DMS 273 treated with DMSO at 0.1 percent for 48 hours (cell line): ENCODE measurements at places on chromosomes 2 and 18.

- DNase-seq: no peak
These were observed 267.4 kb upstream of the RAB6C start for GRCh38 chr2:129711816-129712675.

GRCh38 chr2:135311268-135311667 lies 219.8 kb downstream of the ZRANB3 start:
- DNase-seq: no peak

DNA sequence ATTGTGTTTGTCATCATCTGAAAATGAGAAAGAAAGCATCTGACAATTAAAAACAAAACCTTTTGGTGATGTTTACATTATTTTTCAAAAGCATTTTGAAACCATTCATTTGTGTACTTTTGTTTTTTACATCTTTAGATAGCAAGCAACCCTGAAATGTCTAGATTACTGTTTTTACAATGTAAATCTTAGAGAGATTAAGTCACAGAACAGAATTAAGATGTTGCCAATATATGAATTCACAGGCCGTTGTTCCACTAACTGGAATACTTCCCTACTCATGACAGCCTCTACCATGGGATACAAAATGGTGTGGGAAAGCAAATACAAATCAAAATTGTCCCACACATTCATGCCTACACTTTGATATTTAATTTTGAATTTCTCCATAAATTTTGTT lies 480.0 kb upstream of the ZEB2 start:
- no peak for DNase-seq

GRCh38 chr2:33577084-33577483 lies 22.0 kb downstream of the FAM98A start:
- DNase-seq: no peak

DNA sequence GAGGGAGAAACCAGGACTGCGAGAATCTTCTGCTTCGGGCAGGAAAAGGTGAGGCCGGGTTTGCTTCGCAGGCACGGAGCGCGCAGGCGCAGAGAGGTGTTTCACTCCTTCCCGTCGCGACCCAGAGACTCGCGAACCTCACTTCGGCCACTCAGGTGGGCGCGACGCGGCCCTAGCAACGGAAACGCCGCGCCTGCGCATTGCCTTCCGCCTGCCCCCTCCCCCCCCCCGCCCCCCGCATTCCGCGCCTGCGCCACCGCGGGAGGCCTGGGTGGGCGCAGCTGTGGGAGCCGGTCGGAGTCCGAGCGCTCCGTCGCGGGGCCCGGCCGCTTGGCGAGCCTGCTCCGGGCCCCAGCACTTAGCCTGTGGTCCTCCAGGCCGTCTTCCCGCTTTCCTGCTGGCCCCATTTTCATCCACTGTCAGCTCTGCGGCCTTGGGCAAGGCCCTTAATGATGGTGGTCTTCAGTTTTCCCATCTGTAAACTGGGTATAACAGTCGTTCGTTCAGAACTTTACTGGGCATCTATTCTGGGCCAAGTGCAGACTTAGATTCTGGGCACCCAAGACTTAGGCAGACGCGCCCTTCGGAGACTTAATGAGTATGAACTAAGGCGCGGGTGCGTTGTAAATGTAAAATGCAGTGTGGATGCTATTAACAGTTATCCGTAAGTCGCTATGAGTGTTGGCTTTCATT lies 62.1 kb upstream of the ACKR3 start:
- peak; percentile 11 for DNase-seq

DNA sequence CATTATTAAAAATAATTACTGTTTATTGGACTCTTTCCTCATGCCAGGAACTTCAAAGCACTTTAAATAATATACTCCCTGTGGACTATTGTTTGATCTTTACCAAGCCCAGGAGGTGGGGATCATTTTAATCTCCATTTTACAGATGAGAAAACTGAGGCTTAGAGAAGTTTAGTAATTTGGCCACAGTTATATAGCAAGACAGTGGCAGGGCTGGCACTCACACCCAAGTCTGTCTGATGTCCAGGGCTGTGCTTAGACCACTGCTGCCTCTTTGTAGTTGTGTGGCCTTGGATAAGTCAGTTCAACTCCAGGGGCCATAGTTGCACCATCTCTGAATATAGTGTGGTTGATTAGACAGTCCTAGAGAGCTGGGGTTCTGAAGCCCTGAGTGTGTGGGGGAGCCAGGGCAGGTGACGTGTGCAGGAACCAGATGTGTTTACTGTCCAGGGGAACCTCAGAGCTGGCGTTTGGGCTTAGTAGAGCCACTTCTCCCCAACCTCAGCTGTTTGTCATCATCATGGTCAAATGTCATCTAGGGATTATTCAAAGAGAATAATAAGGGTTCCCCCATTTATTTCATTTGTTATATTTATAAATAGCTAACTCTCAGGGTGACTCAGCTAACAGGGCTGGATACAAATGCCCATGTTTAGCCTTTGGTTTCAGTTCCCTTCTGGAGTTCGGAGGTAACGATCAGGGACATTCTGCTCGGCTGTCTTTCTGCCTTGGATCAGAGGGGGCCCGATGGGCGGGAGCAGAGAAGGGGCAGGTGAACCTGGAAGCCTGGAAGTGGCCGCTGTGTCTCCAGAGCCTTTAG lies 68.0 kb downstream of the BOLA3 start:
- DNase-seq: no peak

DNA sequence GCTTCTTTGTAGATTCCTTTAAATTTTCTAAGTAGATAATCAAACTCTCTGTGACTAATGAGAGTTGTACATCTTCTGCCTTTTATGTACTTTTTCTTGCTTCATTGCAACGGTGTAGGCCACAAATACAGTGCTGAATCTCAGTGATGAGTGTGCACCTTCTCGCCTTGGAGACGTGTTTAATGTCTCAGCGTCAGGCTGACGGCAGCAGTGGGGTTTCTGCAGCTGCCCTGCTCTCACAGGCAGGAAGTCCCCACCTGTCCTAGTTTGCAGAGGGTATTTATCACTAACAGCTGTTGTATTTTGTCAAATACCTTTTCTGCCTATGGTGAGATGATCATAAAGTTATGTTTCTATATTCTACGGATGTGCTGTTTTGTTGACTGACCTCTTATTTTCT lies 13.3 kb downstream of the AGXT start:
- no peak for DNase-seq

DNA sequence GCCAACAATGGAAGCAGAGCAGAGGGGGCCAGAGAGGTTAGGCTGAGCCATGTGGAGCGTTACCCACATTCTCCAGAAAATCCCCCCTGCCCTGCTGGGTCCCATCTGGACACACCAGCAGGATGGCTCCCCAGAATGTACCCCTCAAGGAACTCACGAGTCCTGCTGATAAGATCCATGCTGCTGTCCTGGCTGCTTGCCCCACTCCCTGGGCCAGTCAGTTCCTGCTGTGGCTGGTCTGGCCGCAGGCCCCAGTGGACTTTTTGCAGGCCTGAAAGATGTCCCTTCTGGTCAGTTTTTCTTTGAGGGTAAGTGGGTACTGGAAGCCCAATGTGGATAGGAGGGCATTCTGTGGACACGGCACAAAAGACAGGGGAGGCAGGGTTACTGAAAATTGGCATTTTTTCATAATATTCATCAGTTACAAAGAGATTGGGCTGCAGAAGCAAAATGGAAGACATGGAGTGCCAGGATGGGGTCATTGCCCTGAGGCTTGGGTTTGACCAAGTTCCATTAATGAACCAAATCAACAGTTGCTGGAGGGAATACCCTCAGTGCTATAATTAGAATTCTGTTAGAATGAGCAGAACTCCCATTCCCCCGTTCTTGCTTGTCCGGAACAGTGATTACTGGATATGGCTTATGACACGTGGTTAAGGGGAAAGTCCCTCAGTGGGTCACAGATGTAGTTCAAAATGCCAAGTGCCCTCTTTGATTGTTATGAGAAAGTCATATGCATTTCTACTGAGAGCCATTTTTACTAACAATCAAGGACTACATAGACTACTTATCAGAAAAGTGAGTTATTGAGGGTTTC lies 38.7 kb downstream of the SLC4A5 start:
- DNase-seq: no peak

GRCh38 chr2:129910446-129911362 lies 68.8 kb upstream of the RAB6C start:
- no peak for DNase-seq

DNA sequence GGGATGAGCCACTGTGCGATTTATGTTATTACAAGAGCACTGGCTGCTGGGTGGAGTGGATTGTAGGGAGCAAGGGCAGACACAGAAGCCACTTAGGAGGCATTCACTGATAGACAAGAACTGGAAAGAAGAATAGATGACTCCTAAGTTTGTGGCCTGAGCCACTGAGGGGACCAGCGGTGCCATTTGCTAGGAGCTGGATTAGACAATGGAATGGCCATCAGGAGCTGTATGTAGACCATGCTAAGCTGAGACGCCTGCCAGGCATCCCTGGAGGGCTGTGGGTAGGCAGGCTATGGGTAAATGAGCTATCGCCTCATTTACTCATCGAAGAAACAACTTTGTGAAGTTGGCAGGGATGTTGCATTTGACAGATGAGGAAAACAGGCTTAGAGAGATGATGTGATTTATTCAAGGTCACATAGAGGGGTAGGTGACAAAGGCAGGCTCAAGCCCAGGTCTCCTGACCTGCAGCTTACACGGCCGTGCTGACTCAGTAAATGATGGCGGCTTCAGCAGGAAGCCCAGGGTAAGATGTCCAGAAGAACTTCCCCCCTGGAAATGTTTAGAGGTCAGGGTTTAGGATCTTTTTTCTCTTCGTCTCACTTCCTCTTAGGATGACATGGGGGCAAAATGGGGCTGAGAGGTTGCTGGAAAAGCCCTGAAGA lies 2.8 kb downstream of the MFSD2B start:
- DNase-seq: no peak

GRCh38 chr2:24929230-24929629 lies 9.2 kb upstream of the ADCY3 start:
- no peak for DNase-seq

DNA sequence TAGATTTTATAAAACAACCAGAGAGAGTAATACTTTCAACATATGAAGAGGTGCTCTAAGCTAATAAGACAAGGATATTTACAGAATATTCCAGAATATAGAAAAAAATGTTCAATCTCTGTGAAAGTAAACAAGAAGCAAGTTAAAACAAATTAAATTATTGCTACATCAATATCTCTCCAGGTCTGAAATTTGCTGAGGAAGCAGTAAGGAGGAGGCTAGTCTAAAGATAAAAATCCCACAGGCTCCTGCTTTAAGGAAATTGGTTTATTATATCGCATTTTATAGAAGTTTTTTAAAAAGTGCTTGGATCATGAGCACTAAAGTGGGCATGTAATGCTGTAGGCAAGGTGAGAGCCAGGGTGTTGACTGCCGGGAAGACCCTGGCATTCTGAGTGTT lies 39.7 kb upstream of the ASB18 start:
- no peak for DNase-seq

DNA sequence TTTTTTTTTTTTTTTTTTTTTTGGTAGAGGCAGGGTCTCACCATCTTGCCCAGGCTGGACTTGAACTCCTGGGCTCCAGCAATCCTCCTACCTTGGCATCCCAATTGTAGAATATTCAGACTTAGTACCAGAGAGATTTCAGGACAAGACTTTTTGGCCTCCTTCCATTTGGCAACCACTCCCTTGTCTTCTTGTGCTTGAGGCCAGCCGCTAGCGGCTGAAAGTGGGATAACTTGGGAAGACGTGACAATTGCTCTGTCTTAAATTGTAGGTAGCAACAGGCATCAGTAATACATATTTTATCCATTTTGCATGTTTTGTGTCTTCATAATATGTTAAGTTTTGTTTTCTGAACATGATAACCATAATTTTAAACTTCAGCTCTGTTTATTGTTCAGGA lies 53.3 kb upstream of the TTN start:
- peak; percentile 14 for DNase-seq

DNA sequence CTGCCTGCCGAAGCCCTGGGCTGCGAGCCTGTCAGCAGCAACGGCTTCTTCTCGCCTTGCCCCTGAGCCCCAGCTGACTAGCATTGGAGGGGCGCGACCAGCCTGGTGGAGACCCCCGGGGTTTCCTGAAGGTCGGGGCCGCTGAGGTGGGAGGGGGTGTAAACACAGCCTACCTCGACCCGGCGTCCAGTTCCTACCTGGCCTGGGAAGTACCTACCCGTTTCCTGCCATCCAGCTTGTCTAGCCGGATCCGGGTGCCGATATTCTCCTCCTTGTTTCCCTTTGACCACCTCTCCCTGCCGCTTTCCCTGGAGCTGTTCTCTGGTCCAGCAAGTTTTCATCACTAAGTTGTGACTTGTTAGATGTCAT lies 511 bp downstream of the MOB4 start:
- DNase-seq: no peak

DNA sequence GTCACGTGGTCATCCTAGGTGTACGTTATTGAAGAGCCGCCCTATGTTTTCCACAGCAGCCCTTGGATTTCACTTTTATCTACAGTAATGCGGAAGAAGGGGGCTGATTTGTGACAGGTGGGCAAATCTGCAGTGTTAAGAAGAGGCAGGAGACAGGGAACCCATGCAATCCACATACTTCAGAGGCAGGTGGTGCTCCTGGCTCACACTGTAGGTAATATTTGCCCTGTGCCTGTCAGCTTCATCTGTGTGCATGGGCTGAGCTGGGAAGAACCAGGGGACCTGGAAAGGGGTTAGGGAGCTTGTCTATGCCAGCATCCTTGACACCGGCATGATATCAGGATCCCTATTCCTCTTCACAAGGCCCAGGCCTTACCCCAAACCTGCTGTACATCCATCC lies 183.9 kb downstream of the SH3RF3 start:
- DNase-seq: no peak

GRCh38 chr2:162072976-162073887 lies 783 bp downstream of the DPP4 start:
- DNase-seq: no peak

GRCh38 chr2:106274668-106275067 lies 80.6 kb upstream of the UXS1 start:
- no peak for DNase-seq

DNA sequence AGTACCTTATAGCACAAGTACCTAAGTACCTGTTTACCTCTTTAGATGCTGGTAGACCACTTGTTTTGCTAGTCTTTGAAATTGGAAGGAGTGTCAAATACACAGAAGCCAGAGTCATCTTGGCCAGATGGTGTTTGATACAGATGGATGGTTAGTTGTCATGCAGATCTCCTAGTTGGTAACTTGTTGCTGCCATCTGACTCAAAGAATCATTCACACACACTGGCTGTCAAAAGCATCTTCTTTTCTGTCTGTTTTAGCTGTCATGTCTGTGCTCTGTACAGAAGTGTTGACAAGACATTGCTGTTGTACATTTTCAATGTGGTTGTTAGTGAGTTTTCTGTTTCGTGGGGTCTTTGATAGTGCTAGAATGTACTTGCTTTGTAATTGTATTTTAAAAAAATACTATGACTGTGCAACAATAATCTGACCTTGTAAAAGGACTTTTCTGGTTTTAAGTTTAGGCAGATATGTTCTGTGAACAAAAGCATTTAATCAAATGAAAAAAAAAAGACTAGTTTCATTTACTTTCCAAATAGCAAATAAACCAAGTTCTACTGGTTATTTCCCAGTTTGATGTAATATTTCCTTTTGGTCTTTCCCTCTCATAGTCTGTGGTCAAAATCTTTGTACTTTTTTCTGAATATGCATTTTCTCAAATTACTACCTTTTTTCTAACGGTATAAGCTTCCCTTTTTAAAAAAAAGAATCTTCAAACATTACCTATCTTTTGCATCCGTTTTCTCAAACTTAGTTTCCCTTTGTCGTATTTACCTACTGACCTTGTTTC lies 39.9 kb downstream of the TANK start:
- DNase-seq: peak; percentile 26
